ENCODE measurements at places on chromosomes 16 and 17. TPM values are rescaled to one million over a fixed set of nuclear protein-coding genes. Genes with fewer than 3 reads are reported as not detected.

Gene GFAP
- not detected for total RNA-seq

DNA sequence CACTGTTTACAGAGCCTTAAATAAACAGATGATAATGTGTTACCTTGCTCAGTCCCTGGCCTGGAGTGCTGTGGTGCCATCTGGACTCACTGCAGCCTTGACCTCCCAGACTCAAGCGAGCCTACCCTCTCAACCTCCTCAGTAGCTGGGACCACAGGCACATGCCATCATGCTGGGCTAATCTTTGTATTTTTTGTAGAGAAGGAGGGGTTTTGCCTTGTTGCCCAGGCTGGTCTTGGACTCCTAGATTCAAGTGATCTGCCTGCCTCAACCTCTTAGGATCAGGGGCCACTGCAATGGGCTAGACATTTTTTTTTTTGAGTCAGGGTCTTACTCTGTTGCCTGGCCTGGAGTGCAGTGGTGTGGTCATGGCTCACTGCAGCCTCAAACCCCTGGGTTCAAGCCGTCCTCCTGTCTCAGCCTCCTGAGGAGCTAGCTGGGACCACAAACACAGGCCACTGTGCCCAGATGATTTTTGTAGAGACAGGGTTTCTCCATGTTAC lies 5.0 kb upstream of the NAGLU start:
- DNase-seq: no peak

Gene HOXB5
- total RNA-seq: not detected

- peak; percentile 31 for DNase-seq
Observed at GRCh38 chr16:25066747-25067631, 44.6 kb upstream of the LCMT1 start.

GRCh38 chr16:58511933-58512815 lies 3.1 kb upstream of the SETD6 start:
- DNase-seq: peak; percentile 44

- DNase-seq: no peak
Observed at GRCh38 chr17:13784434-13785095, 182.8 kb upstream of the HS3ST3A1 start.

- peak; percentile 47 for DNase-seq
Observed at GRCh38 chr16:69399361-69399760, 13.6 kb upstream of the TERF2 start.

Gene CD300C
- total RNA-seq: not detected

Gene RNF222
- under 0.01 TPM for total RNA-seq

Gene RNF43
- 6.1 TPM for total RNA-seq

DNA sequence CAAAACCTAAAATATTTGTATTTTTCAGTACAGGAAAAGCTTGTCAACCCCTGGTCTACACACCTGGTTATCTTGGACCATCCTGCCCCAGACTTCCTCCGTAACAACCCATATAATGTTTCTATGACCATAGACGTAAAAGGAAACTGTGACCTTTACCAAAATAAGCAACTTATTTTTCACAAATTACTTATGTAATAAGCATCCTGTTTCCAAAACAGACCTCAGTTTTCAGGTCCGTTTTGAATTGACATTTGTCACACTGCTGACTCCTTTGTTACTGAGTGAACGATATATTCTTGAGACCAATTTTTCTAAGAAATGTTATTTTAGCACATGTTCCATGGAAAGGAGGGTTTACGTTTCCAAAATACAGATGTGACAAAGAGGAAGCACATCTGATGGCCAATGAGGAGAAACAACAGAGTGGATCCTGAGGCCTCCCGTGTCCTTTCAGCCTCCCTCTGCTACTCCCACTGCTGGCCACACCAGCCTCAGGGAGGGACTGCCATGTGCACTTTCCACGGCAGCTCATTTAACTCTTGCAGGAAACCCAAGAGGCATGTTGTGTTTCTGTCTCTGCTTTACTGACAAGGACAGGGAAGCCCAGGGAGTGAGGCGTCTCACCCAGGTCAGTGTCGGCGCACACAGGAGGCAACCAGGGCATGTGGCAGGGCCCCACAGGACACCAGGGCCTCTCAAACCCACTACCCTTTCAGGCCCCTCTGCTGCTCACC lies 20.1 kb upstream of the ALDH3A1 start:
- DNase-seq: no peak

Gene ABCC11
- total RNA-seq: 0.26 TPM

Gene TEKT5
- total RNA-seq: 0.53 TPM

Gene CD300A
- not detected for total RNA-seq

Gene CD19
- total RNA-seq: not detected

DNA sequence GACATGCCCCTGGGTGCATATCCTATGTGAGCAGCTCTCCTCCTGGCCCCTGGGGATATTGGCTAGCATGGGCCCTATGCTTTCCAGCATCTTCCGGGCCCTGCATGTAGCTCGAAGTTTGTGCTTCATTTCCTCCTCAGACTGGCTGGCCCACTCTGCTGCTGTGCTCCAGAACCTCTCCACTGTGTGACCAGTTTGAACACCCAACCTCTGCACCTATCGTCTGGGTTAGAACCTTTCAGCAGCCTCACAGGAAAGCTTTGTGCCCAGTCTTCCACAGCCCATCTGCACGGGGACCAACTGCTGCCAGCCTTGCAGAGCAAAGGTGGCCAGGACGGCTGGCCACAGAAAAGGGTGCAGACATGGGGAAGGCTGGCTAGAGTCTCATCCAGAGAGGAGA lies 10.2 kb upstream of the CLEC18B start:
- no peak for DNase-seq

Gene CES2
- 434 TPM for total RNA-seq

Gene CFAP119
- 0.26 TPM for total RNA-seq

GRCh38 chr16:84489131-84489530 lies 15.3 kb downstream of the MEAK7 start:
- no peak for DNase-seq

Gene CRISPLD2
- total RNA-seq: 0.53 TPM

Gene ZDHHC1
- total RNA-seq: 1.8 TPM

- no peak for DNase-seq
Observed at GRCh38 chr17:36707904-36708303, 106.5 kb downstream of the MRM1 start.

Gene ZACN
- total RNA-seq: not detected

DNA sequence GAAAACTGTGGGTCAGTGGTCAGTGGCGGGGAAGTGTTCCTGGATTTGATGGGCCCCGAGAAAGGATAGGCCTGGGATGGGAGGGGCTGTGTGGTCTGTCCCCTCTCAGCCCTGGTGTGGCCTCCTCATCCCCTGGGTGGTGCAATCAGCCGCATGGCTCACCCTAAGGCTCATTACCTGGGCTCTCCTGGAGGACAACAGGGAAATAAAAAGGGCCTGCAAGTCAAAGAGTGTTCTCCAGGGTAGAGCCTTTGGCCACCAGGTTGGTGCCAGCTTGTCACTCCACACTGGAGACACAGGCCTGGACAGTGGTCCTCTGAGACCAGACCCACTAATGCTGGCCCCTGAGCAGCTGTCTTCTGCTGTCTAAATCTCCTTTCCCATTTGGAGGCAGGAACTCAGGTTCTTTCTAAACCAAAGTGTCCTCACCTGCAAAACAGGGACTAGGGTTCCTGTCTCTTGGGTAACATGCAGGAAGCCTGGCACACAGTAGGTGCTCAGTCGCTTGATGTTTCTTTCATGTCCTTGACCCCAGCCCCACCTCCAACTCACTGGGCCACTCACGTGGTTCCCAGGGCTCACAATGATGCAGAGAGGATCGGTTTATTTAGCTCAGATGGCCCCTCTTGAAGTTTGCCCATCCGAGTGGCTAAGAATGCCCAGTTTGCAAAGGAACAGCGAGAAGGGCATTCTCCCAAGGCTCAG lies 2.4 kb downstream of the NDRG4 start:
- no peak for DNase-seq

- DNase-seq: no peak
Observed at GRCh38 chr16:55824473-55825000, 8.4 kb downstream of the CES1 start.

Gene MYL11
- not detected for total RNA-seq

Gene RDM1
- 0.13 TPM for total RNA-seq

GRCh38 chr17:81575836-81576235 lies 23.7 kb upstream of the FAAP100 start:
- no peak for DNase-seq

GRCh38 chr16:84295203-84295860 lies 654 bp downstream of the WFDC1 start:
- no peak for DNase-seq

DNA sequence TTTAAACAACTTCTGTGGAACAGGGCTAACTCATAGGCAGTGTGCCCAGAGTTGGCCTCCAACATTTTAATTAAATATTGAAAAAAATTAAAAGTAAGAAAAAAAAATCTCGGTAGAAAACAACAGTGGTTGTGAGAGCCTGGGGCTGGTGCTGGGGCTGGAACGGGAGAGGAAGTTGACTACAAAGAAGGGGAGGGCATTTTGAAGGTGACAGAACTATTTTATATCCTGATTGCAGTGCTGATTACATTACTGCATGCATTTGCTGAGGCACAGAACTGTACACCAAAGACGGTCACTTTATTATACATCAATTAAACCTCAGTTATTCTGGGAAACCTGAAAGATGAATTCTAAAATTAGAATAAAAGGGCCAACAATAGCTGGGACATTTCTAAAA lies 142.5 kb downstream of the PARN start:
- no peak for DNase-seq

Gene FOXK2
- total RNA-seq: 38.8 TPM

Gene RBFOX1
- not detected for total RNA-seq

All from bronchial epithelial cell (primary cell).